NCI-H446 (cell line): ENCODE measurements at places on chromosomes 3 and 15.
A peak's percentile ranks its signal among the peaks of the same experiment; 100 is the strongest.

DNA sequence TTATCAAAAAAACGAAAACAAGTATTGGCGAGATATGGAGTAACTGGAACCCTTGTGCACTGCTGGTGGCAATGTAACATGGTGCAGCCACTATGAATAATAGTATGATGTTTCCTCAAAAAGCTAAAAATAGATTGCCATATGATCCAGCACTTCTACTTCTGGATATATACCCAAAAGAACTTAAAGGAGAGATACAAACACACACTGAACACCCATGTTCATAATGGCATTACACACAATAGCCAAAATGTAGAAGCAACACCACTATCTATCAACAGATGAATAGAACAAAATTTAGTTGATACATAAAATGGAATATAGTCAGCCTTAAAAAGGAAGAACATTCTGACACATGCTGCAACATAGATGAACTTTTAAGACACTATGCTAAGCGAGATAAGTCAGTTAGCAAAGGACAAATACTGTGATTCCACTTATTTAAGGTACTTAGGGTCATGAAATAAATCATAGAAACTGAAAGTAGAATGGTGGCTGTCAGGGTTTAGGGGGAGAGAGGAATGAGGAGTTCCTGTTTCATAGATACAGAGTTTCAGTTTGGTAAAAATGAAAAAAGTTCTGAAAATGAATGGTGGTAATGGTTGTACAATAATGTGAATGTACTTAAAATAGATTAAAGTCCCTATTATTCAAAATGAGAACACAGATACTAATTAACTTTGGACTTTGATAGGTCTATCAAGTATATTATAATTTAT lies 59.4 kb upstream of the IMPG2 start:
- no peak for DNase-seq

DNA sequence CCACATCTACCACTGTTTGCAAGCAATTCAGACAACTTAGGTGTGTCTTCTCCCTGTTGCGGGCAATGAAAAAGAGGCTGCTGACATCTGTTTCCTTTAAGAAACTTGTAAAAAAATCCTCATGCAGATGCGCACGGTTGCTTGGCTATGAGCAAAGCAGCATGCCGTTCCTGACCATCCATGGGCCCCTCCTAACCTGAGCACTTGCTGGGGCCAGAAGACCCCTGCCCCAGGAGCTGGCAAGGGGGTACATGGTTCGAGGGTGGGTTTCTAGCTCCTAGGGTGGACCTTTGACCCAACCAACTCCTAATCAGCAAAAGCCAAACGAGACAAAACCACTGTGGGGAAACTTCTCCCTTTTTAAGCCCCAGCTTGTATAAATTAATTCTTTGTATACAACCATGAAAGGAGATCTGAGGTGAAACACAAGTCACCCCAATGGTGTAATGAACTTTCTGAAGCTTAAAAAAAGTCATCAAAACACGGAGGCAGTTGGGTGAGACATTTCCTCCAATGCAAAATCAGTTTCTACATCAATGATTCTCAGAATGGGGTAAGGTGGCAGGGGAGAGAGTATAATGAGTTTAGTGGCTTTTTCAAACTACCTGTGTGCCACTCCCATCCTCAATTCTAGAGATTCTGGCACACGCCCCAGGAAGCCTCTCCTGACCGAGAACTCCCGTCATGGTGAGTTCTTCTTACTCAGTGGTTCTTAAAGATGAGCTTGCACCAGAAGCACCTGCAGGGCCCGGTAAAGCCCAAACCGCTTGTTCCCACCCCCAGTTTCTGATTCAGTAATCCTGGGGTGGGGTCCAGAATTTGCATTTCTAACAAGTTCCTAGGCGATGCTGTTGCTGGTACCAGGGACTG lies 44.1 kb downstream of the CPN2 start:
- no peak for DNase-seq

- no peak for DNase-seq
These were observed 27.2 kb upstream of the STT3B start for GRCh38 chr3:31505371-31506048.

DNA sequence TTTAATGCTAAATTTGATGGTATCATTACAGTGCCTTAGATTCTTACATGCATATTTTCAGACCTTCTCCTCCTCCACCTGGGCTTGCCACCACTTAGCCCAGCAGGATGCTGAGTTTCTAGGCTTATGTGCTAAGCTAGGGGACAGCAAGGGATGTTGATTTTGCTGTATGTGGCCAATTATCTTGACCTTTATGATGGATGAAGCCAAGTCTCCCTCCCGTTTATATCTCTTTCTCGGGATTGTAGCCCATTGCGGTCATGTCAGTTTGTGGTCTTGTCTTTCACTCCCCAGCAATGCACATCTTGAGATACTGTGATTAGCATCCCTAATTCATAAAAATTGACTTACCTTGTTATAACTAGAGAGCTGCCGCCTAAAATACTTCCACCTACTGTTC lies 278.7 kb upstream of the SOX2 start:
- DNase-seq = no peak

DNA sequence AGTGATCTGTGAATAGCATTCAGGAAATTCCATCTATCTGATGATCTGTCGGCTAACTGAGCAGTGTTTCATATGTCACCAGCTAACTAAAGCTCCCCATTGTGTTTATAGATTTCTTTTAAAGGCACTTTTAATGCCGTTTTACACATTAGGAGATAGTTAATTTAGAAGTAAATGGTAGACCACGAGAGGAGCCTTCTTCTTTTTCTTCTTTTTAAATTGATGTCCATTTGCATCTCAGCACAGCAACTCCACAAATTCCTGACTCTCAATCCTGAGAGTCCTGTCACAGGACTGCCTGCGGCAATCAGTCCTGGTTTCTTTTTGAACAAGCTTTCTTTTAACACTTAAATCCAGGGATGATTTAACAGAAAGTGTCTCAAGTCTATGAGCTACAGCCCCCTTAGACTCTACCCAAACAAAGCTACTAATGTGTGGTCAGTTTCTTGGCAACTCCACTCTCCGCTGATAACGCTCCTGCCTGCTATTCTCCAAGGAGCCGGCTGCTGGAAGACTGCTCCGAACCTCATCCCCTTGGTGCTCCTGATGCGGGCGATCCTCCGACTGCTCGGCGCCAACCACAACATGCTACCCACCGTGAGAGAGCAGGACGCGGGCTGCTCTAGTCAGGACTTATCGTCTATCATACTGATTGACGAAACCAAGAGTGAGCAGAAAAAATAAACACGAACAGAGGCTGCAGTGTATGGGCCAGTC lies 421.4 kb downstream of the MECOM start:
- no peak for DNase-seq

DNA sequence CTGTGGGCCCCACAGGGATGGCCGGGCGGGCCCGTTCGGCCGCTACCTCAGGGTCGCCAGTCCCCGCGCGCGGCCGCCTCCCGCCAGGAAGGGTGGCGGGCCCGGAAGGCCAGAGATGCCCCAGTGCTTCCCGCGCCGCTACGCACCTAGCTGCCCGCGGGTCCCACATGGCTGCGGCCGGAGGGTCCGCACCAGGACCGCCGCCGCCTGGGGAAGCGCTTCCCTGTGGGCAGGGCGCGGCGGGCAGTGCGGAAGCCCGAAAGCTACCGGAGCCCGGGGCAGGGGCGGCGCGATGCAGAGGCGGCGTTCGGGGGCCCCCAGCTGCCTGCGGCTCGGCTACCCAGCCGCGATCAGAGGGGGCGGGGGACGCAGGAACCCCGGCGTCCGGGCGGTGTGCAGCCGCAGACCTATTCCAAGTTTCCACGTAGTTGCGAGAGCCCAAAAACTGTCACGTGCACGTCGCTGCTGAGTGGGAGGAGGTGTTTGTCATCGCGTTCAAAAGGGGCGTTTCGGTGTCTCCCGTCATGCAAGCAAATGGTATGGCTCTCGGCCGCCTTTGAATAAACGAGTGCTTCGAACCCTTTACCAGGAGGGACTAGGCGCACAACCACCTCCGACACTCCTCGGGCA lies at the start of gene TRANK1:
TRANK1 (minus strand) TSS at position 414 of the 630 bp plus-strand sequence; CDS start at position 169, 245 bp downstream.
- DNase-seq = no peak

GRCh38 chr3:93973131-93974126 lies at the start of gene PROS1:
PROS1 (minus strand) TSS chr3:93973896; CDS start chr3:93973749, 147 bp downstream.
- peak; percentile 56 for DNase-seq

- no peak for DNase-seq
These were observed 57.5 kb upstream of the LMCD1 start for GRCh38 chr3:8443829-8444791.

DNA sequence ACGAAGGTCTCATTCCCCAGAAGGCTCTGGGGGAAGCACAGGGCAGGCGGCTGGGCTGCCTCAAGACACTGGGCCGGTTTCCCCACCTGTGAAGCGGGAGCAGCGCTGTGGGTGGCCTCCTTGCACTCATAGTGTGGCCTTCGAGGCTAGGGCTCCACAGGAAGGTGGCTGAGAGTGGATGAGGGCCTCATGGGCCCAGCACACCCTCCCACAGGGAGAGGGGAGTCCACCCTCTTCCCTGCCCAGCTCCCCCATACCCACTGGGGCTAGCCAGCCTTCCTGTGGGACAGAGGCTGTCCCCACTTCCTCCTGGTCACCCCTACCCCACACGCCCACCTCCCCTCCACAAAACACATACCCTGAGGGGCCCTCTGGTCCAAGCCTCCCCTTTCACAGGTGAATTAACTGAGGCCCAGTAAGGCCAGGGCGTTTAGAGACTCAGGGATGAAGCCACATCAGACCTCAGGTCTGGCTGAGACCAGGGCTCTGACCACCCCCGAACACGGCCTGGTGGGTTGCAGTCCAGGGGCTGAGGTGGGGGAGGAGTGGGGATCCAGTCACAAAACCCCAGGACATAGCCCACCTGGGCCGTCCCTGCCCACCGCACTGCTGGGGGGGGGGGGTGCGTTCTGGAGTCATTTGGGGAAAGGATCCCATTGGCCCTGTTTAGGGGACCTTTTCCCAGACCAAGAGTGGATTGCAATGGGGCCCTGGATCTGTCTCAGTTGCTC lies 1.1 kb downstream of the ANPEP start:
- DNase-seq = no peak

- no peak for DNase-seq
These were observed 81.4 kb downstream of the FOXP1 start for GRCh38 chr3:71502066-71502625.

GRCh38 chr15:63380808-63381282 lies 801 bp downstream of the CA12 start:
- DNase-seq = no peak

DNA sequence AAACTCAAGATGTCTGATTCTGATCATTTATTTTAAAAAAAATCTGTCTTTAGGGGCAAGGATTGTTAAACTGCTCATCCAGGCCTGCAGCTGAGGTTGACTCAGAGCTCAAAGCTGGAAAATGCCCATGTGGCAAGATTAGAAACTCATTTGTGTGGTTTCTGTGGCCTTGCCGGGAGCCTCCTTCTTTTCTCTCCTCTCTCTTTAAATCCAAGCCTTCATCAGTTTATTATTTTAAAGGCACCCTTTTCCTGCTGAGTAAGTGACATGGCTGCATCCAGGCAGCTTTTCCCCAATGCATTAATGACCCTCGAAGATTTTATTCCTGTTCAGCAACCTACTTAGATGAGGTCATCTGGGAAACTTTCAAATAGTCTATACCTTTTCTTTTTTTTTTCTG lies 221.3 kb upstream of the CDIN1 start:
- DNase-seq = no peak

DNA sequence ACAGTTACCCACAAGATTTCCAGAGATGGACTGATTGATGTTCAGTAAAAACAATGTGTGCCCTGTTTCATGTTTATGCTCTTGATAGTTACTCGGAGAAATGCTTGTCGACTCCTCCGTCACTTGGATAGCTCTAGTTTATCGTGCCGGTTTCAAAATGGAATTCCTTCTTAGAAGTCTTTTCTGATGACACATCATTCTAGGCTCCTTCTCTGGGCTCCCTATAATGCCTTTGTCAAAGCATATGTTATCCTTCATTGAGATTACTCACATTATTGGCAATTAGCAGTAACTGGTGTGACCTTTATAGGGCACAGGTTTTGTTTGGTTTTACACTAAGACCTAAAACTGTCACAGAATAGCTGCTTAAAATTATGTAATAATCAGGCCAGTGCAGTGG lies 201.8 kb downstream of the CNTN6 start:
- DNase-seq = no peak

DNA sequence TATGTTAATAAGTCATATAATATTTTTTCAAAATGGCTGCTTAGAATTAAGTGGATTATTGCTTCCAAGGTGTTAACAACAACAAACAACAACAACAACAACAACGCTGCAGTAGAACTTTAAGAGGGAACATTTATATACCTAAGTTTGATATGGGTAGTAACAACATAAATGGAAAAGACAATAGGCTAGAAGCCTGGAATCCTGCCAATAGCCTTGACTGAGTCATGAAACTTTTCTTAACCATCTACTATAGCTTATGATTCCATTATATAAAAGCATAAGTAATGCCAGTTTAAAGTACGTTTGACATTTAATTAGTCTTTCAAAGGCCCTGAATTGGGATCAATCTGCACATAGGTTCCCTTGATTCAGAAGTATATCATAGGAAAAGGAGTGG lies 31.2 kb downstream of the SATB1 start:
- no peak for DNase-seq

GRCh38 chr3:127690823-127691452 lies 18.2 kb downstream of the ABTB1 start:
- peak; percentile 65 for DNase-seq

DNA sequence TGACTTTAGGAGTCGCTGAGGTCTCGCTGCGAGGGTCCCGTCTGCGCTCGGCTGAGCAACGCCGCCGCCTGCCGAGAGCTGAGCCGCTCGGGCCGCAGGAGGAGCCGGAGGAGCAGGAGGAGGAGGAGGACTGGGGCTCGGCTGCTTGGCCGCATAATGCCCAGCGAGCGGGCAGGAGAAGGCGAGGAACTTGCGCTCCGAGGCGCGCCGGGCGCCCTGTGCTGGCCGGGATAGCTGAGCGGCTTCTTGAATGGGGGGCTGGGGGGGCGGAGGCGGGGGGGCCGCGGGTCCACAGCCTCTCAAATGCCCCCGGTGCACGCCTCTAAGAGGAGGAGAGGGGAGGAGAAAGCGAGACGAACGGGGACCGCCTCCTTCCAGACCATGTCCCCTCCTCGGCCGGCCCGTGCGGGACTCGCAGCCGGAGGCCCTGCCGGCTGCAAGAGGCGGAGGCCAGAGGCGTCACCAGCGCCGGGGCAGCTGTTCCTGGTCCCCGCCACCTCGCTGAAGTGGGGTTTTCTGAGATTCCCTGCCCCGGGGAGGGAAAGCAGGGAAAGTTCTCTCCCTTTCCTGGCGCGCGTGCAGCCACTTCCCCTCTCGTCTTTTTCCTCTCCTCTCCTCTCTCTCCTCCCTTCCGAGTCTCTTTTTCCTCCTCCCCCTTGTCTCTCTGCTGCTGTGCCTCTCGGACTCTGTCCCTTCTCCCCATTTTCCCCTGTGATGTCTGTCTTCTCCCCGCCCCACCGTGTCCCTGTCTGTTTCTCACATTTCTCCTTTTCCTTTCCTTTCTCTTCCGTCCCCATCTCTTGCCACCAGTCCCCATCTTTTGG lies at the start of gene ADAMTS9:
ADAMTS9 (minus strand) TSS at position 220 of the 824 bp plus-strand sequence. CDS start 343 bp downstream, outside the sequence.
- DNase-seq = no peak

- DNase-seq = no peak
These were observed 821.6 kb downstream of the PDCD6IP start for GRCh38 chr3:34619990-34620389.

DNA sequence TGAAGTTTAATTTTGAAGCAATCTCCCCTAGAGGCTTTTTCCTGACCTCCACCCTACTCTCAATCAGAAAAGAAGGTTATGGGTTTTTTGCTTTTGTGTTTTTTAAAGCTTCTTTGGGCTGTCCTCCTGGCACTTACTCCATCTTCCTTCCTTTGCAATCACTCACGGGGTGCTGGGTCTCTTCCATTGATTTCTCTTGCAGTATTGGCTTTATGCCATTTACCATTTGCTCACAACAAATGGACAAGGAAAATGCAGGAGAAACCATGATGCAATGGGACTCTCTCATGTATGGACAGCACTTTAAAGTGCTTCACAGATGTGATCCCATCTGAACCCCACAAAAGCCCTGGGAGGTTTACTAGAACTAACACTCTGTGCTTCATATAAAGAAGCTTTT lies 57.5 kb downstream of the SST start:
- no peak for DNase-seq
